ENCODE measurements at places on chromosomes 3 and 15.

- no peak for DNase-seq
Measured at GRCh38 chr15:72421484-72421883, 23.4 kb downstream of the TMEM202 start.

- DNase-seq = peak; percentile 54
Measured at GRCh38 chr3:150736903-150737832, 25.8 kb downstream of the SIAH2 start.

DNA sequence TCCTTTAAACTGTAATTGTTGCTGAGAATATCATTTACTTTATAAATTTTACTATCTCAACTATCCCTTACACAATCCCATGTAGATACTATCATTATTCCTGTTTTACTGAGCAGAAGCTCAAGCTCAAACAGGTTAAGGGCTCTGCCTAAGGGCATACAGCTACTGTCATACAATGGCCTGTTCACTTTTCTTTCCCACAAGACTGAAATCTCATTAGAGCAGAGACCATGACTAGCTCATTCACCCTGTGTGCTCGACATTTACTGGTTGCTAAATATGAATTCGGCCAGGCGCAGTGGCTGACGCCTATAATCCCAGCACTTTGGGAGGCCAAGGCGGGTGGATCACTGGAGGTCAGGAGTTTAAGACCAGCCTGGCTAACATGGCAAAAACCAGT, 1.6 kb upstream of the MESP2 start:
- DNase-seq = no peak

- no peak for DNase-seq
Measured at GRCh38 chr3:194956697-194957396, 271.2 kb downstream of the FAM43A start.

All from activated naive CD4-positive, alpha-beta T cell treated with anti-CD3 and anti-CD28 coated beads for 36 hours (primary cell).